ENCODE measurements at places on chromosomes 2 and 18.

DNA sequence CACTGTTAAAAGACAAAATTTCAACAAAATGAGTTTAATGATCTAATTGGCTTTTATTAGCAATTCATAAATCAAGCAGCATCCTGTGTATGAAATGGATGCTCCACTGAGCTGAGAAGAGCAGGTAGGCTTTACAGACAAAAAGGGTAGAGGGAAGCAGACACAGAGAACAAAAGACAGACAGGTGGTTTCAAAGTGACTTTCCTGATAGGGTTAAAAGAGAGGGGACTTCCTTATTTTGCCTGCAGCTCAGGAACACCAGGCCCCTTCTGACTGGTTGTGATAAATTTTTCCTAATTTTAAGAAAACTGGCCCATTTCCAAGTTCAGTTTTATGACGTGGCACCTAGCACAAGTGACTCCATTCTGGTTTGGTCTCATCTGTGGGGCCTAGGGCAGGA lies 11.9 kb downstream of the TEX51 start:
- no peak for DNase-seq

DNA sequence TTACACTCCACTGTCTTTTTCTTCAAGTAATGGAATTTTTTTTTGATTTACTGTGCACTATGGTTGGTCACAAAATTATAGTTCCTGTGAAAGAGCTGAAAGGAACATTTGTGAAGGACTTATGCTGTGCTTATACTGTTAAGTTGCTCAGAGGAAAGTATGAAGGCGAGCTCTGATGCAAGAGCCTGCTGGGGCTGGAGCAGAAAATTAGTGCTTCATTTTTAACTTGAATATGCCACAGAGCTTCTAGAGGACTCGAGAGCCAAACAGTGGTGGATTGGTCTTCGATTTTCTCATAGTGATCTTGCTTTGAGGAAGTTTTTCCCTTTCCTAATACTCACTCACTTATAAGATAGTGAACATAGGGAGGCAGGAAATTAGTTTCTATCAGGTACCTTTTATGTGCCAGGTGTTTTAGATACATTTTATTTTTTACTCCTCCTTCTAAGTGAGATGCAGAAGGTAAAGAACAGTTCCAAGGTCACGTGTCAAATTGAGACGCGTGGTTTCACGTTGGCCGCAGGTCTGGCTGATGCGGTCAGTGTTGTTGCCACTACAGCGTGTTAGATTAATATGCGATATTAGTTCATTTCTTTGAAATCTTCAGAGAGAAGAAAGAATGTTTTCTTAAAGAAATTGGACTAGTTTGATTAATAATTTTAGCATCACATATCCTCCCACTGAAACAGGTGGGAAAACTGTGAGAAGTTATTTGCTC lies 20.2 kb downstream of the GATA6 start:
- DNase-seq: no peak

DNA sequence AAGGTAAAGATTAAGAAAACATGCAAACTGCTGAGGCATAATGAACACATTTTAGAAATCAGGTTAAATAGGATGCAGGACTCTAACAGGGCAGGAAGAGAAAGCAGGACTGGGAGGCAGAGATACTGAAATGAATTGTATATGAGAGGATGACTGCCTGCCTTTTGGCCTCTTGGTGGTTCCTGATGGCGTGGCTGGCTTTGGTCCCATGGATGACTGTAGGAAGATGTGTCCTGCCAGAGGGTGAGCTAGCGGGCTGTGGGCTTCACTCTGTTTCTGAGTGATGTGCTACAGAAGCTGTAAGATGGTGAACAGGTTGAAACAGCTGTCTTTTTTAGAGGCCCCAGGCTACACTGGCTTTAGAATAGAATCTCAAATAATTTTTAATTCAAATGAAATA lies 517.0 kb downstream of the SLC4A3 start:
- no peak for DNase-seq

- no peak for DNase-seq
Observed at GRCh38 chr2:61454383-61454782, 16.5 kb downstream of the USP34 start.

DNA sequence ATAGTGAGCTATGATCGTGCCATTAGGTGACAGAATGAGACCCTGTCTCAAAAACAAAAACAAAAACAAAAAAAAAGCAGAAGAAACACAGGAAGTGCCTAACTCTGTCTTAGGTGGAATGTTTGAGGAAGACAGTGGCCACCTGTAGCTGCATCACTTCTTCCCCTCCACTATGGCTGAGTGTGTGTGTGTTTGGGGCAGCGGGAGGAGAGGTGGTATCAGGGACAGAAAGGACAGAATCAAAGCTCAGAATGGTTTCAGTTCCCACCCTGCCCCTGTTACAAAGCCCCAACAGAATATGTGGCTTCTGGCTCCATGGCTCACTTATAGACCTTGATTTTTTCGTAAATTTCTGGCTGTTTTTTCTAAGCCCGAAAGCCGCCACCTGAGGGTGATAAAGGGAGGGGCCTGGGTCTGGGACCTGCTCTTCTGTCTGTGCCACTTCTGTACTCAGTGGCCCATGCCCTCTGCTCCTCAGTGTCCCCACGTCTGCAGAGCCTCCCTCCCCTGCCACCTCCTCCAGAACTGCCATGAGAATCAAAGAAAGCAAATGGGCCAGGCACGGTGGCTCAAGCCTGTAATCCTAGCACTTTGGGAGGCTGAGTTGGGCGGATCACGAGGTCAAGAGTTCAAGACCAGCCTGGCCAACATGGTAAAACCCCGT lies 27.4 kb downstream of the SERTAD2 start:
- DNase-seq: no peak

DNA sequence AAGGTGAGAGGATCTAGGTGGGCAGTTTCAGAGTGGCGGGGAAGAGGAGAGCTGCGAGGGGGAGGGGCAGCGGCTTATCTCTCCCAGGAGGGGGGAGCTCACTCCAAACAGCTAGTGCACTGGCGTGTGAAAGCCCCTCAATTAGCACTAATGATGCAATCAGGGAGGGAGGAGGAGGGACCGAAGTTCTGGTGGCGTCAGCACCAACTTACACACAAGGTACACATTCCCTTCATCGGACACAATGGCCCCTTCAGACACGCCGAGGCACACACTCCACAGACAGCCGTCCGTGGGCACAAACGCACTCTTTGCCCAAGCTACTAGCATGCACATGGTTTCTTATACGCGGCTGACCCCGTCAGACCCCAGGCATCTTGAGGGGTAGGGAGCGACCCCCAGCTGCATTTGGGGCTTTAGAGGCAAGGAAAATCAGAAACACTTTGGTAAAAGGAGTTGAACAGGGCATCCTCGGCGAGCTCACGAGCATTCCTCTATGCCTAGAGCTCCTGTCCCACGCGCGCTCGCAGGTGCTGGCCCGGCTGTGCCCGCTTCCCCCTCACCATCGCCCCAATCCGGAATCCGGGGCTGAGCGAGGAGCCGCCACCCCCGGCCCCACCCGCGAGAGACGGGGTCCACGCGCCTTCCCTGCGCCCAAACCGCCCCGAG lies 868 bp upstream of the PKDCC start:
- DNase-seq: no peak

DNA sequence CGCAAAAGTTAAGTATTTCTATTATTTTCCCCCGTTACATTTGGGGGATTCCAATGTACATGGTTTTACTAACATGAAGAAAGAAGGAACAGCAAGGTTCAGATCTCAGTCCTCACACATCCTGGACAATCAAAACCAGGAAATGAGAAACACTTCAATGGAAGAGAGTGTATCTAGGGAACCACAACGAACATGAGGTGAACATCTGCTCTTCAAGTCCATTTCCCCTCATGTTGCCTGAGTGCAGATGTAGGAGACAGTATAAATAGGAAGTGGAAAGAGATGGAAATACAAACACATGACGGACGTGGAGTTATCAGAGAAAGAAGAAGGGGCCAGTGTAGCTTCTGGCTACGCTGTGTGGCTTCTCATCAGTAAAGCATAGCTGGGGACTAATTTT lies 52.6 kb downstream of the CHN1 start:
- DNase-seq: no peak

- DNase-seq: no peak
Observed at GRCh38 chr18:61731693-61732376, 161.0 kb downstream of the RNF152 start.

- no peak for DNase-seq
Observed at GRCh38 chr2:165874445-165875039, 79.0 kb downstream of the TTC21B start.

GRCh38 chr2:61327173-61327572 lies 143.7 kb downstream of the USP34 start:
- DNase-seq: no peak
